Coronary artery (tissue), 2 donors: ENCODE measurements at places on chromosomes 7 and 10.
A peak's percentile ranks its signal among the peaks of the same experiment; 100 is the strongest.

- no peak for DNase-seq
Observed at GRCh38 chr7:98335411-98335977, 54.0 kb downstream of the BRI3 start.

DNA sequence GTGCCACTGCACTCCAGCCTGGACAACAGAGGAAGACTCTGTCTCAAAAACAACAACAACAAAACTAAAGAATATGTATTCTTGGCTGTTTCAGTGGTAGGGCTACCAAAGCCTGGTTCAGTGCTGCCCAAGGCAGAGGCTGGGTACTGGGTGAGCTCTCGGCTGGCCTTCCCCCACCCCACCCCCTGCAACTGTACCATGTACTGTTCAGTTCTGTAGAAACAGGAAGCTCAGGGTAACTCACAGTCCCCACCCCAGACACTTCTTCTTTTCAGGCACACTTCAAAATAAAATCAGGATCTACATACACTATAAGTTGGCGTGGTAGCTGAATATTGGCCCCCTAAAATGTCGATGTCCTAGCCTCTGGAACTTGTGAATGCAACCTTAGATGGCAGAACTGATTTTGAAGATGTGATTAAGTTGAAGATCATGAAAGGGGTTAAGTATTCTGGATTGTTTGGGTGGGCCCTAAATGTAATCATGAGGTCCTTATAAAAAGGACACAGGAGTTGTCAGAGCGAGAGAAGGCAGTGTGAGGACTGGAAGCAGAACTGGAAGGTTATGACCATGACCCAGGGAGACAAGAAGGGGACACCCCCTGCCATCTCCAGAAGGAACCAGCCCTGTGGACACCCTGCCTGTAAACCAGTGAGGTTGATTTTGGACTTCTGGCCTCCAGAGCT lies 31.2 kb downstream of the TBXAS1 start:
- no peak for DNase-seq

DNA sequence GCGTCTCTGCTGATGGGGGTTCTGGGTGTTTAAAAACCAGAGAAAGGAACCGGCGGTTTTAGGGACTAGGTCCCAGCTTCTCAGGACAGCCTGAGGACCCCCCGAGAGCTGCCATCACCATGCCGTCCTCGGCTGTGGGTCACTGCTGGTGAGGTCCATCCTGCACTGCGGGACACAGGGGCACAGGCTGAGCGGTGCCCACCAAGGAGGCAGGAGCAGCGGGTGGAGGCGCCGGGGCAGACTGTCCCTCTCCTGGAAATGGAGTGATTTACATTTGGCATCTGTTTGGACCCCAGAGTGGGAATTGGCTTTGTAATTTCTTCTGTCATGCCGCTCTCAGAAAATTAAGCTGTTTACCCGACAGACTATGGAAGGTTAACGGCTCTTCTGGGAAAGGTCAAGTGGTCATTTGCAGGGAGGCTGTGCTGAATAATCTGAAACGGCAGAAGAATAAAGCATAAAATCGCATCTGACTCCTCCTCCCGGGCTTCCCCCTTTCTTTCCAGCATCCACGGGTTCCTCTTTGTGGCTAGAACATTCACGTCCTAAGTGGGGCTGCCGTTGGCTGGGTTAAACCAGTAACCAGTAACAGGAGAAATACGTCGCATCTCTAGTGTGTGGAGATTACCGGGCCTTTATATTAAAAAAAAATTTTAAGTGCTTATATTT lies 31.7 kb downstream of the LHPP start:
- no peak for DNase-seq

- no peak for DNase-seq
Observed at GRCh38 chr10:14884082-14884481, 5.4 kb downstream of the SUV39H2 start.

DNA sequence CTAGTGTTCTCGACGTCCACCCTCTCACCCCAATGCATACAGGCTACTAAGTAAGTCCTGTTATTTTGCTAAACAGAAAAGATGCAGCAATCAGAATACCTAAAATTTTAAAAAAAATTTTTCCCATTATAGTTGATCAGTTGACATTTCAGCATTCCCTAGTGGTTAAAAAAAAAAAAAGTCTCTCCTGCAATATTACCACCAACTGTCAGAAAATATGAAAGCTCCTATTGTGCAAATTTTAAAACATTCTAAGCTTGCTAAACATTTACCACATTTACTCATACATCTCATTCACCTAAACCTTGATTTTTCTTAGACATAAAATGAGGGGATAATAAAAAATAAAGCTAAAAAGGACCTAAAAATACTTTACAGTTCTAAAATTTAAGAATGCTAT lies 165.6 kb downstream of the AVL9 start:
- no peak for DNase-seq

- no peak for DNase-seq
Observed at GRCh38 chr7:57449904-57450303, at the start of gene ZNF716. ZNF716 (plus strand) TSS chr7:57450177; CDS start chr7:57450289, 112 bp downstream.

GRCh38 chr10:61877887-61878739 lies 23.4 kb upstream of the ARID5B start:
- DNase-seq, result no peak

GRCh38 chr7:43431020-43431595 lies 151.8 kb upstream of the STK17A start:
- DNase-seq, result no peak

- DNase-seq, result no peak
Observed at GRCh38 chr10:80924063-80924952, 386.6 kb downstream of the SH2D4B start.

DNA sequence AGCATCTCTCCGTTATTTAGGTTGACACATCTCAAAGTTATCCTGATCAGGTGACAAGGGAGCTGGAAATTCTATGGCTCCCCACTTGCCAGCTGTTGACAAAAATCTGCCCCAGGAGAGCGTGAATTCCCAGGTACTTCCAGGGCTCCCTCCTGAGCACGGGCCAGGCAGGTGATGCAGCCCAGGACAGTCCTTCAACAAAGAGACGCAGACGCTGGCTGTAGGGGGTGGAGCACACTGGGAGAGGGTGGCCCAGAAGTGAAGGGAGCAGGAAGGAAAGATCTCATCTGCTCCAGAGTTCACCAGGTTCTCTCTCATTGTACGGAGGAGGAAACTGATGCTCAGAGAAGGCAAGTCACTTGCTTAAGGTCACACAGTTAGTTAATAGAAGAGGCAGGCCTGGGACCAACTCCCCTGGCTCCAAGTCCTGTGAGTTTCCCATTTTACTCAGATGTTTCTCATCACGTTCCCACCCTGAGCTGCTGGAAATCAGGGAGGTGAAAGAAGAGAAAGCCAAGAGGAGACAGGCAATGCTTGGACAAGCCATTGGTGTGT lies 41.0 kb upstream of the CHST3 start:
- no peak for DNase-seq

DNA sequence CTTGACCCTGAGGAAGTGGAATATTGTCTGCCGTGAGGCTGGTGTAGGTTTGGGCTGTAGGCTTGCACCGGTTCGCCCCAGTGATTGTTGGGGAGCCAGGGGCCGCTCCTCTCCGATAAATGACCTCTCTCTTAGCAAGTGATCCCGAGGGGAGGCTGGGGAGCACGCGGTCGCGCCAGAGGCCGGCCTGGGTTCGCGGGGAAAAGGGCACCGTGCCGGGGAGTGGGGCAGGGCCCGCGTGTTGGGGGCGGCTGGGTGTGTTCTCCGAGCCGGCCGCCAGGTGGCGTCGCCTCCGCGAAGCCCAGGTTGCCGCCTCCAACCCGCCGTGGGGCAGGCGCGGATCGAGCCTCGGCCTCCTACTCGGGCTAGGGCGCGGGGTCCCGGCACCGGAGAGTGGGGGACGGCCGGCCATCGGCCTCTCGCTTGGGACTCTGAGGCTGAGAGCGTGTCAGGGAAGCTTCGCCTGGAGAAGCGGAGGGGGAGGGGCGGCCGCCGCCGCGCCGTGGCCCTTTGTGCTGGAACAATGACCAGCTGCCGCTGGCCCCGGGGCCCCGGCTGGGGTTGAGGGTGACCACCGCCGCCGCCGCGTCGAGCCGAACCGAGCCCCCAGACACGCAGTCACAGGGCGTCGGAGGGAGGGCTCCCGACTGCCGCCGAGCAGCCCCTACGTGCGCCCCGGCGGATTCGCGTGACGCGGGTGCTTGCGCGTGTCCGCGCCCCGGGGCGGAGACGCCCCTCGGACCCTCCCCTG lies 442 bp upstream of the LZTS2 start:
- DNase-seq, result peak; percentile 89

GRCh38 chr7:91112902-91113341 lies 151.3 kb upstream of the FZD1 start:
- no peak for DNase-seq

- no peak for DNase-seq
Observed at GRCh38 chr7:131046246-131046645, 281.4 kb upstream of the MKLN1 start.

- peak; percentile 88 for DNase-seq
Observed at GRCh38 chr7:99375070-99375807, 709 bp downstream of the ARPC1B start.

DNA sequence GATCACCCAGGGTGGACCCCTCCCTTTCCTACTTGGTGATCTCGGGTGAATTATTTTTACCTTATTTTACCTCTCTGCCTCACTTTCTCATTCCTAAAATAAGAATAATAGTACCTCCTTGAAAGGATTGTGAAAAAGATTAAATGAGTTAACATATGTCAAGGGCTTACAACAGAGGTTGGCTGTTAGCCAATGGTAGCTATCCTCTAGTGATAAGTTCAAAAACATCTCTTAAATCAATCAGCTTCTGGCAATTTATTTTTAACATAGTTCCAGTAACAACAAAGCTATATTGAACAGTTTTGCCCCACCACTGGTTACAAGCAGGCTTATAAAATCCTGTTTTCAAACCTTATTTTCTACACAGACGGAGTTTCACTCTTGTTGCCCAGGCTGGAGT lies 45.4 kb downstream of the TMEM168 start:
- no peak for DNase-seq

GRCh38 chr10:6532321-6532720 lies 47.8 kb downstream of the PRKCQ start:
- DNase-seq, result no peak

- no peak for DNase-seq
Observed at GRCh38 chr10:52488606-52489485, 174.8 kb downstream of the DKK1 start.

GRCh38 chr7:29278337-29279069 lies 83.9 kb downstream of the CHN2 start:
- DNase-seq, result no peak

- DNase-seq, result no peak
Observed at GRCh38 chr10:109961174-109962001, 38.1 kb upstream of the XPNPEP1 start.

DNA sequence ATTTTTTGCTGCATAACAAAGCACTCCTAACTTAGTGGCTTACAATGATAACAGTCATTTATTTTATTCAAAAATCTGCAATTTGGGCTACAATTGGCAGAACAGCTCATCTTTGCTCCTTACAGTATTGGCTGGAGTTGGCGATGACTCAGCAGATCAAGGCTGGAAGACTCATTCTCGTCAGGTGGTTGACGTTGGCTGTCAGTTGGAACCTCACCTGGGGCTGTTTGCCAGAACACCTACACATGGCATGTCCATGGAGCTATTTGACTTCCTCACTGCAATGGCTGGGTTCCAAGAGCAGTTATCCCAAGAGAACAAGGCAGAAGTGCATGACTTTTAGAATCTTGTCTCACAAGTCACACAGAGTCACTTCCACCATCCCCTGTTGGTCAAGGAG lies 75.1 kb downstream of the NOD1 start:
- DNase-seq, result no peak

- DNase-seq, result no peak
Observed at GRCh38 chr10:77325233-77325537, 312.4 kb downstream of the KCNMA1 start.

DNA sequence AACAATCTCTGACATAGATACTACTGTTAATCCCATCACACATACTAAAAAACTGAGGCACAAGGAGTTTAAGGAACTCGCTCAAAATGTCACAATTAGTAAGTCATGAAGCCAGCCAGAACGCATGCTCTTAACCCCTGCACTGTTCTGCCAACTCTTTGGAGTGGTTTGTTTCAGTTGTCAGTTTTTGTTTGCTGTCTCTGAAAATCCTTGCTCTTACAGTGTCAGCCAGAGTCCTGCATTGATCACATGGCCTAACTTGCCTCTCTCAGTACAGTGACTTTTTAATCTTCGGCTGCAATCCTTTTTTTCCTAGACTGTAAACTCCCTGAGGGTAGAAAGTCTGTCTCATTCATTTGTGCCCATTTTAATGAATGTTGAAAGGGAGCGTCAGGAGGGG lies 753.8 kb downstream of the AUTS2 start:
- no peak for DNase-seq

DNA sequence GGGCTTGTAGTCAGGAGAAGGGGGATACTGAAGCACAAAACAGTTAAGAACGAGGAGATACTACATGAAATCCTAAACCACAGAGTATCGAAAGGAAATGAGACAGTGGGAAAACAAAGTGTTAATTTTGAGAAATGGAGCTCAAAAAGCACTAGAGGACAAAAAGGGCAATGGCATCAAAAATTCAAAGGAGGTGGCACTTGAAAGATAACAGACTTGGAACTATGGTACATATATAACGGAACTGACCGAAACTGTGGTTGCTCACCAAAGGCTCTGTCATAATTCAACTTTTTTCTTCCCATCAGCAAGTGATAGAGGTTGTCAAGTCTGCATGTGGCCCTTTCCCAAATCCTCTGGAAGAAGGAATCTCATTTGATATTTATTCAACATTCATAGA lies 97.0 kb downstream of the CABCOCO1 start:
- DNase-seq, result no peak

GRCh38 chr10:95792211-95792780 lies 36.3 kb downstream of the ENTPD1 start:
- no peak for DNase-seq

DNA sequence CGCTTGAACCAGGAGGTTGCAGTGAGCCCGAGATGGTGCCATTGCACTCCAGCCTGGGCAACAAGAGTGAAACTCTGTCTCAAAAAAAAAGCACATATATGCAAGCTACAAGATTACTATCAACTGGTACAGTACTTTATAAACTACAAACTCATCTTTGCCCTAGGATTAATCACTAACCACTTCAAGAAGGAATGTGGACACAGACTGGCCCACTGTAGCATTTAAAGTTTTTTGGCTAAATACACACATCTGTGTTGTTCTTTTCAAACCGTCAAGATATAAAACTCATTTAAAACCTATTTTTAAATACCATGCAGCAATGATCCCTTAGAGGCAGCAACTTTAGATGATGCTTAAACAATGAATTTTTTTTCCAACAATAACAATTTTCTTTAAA lies 205.4 kb downstream of the IMMP2L start:
- no peak for DNase-seq

GRCh38 chr10:2414039-2414438 lies 653.3 kb upstream of the PFKP start:
- DNase-seq, result no peak

DNA sequence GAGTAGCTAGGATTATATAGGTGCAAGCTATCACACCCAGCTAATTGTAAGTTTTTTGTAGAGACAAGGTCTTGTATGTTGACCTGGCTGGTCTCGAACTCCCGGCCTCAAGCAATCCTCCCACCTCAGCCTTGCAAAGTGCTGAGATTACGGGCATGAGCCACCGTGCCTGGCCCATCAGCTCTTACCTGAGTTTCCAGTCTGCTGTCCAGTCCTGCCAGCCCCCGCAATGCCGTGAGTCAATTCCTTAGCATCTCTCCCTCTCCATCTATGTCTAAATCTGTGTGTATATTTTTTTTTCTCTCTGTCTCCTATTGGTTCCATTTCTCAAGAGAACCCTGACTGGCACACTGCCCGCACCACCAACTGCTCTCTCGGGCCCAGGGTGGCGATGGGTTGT lies 127.6 kb downstream of the ACTR3B start:
- DNase-seq, result no peak
